Pulmonary artery endothelial cell (primary cell): ENCODE measurements at places on chromosomes 1 and 21. TPM values are rescaled to one million over a fixed set of nuclear protein-coding genes. Genes with fewer than 3 reads are reported as not detected.

PM20D1 gene
- total RNA-seq, result 0.04 TPM in 1 of 2 replicates, not detected in the other

TENT5C gene
- 0.07 and 0.21 TPM in 2 replicates for total RNA-seq

CFHR3 gene
- total RNA-seq, result not detected in 2 replicates

PGBD2 gene
- total RNA-seq, result 4.6 and 9.6 TPM in 2 replicates

ANXA9 gene
- total RNA-seq, result not detected in 2 replicates

NIPAL3 gene
- total RNA-seq, result 28.1 and 31.1 TPM in 2 replicates

FMO4 gene
- 0.86 and 0.88 TPM in 2 replicates for total RNA-seq
